ENCODE measurements at places on chromosomes 4 and X. TPM values are rescaled to one million over a fixed set of nuclear protein-coding genes. Genes with fewer than 3 reads are reported as not detected.

Gene NHS
- 3.6 TPM for polyA plus RNA-seq

DNA sequence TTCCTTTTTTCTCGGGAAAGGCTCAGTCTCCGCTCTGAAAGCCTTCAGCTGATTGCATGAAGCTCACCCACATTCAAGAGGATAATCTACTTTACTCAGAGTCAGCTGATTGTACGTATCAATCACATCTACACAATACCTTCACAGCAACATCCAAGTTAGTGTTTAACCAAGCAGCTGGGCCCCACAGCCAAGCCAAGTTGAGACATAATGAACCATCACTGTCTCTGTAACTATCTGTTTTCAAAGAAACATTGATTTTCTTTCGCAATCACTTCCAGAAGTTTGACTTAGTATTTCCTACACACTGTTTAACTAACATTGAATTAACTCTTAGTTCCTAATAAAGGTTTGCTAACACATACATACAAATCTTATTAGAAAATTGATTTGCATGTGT, 40.3 kb downstream of the RWDD4 start:
- no peak for DNase-seq

Gene GLRA2
- not detected for polyA plus RNA-seq

DNA sequence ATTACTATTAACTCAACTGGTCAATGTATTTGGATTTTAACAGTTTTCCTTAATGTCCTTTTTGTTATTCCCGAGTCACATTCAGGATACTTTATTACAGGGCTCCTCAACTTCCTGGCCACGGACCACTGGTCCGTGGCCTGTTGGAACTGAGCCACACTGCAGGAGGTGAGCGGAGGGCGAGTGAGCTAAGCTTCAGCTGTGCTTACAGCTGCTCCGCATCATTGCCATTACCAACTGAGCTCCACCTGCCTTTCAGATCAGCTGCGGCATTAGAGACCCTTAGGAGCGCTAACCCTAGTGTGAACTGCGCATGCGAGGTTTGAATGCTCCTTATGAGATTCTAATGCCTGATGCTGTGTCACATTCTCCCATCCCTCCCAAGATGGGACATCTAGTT, 591.7 kb downstream of the CCSER1 start:
- DNase-seq, result no peak

Gene NRK
- not detected for polyA plus RNA-seq

Gene DCX
- not detected for polyA plus RNA-seq

- no peak for DNase-seq
These were observed 26.0 kb downstream of the FHDC1 start for GRCh38 chr4:152962150-152962549.

Gene GAGE13
- polyA plus RNA-seq, result not detected

Gene USP17L13
- not detected for polyA plus RNA-seq

- peak; percentile 95 for DNase-seq
These were observed at the start of gene COL4A5 for GRCh38 chrX:108439426-108439942. Gene COL4A5, plus strand, starts transcription at chrX:108439838. Its CDS starts 288 bp downstream, at chrX:108440126.

GRCh38 chrX:17829566-17829965, 31.5 kb downstream of the RAI2 start:
- DNase-seq, result no peak

GRCh38 chr4:147855571-147856009, 123.7 kb downstream of the ARHGAP10 start:
- no peak for DNase-seq

Gene SFRP2
- not detected for polyA plus RNA-seq

GRCh38 chrX:37786624-37787422, 7.0 kb downstream of the CYBB start:
- DNase-seq, result no peak

DNA sequence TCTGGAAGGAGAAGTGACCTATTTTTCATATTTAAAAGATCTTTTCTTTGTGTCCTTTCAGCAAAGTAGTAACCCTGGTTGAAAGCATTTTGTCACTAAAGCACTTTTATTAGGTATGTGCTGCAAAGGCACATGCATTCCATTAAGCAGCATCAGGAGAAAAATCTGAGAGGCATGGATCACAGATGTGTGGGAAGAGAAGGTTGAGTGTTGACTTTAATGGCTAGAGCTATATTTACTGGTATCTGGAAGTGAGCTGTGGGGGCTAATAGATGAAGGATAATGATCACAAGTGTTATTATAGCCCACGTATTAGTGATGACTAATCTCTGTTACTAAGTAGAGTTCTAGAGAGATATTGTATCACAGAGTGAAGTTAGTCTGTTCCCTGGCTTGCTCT, 1520.7 kb downstream of the ARAP2 start:
- DNase-seq, result no peak

- no peak for DNase-seq
These were observed 240.1 kb upstream of the PPP1R2C start for GRCh38 chrX:43018031-43018430.

DNA sequence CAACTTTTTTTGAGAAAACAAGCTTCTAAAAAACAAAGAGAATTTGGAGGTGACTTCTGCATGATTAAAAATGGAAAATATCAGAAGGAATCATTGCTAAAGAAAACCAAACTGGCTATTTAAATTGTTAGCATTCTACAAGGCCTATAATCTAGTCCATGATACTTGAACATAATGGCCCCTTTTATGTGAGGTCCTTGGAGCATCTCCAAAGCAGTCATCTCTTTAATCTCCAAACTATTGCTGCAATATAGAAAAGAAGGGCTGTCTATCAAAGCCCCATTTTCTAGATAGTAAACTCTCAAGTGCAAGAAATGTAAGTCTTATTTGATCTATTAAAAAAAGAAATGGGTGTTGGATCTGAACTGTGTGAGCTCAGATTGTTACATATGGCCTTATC, 615.1 kb downstream of the CENPC start:
- DNase-seq, result no peak

- DNase-seq, result no peak
These were observed 61.0 kb downstream of the CHRNA9 start for GRCh38 chr4:40395908-40396793.

Gene TEX11
- not detected for polyA plus RNA-seq

- no peak for DNase-seq
These were observed 16.3 kb upstream of the GIMD1 start for GRCh38 chr4:106384878-106385277.

- DNase-seq, result peak; percentile 44
These were observed 259.6 kb downstream of the UNC5C start for GRCh38 chr4:95289028-95289634.

GRCh38 chr4:39043058-39043860, 11.1 kb upstream of the TMEM156 start:
- DNase-seq, result peak; percentile 61

GRCh38 chr4:176044589-176044951, 21.1 kb upstream of the WDR17 start:
- no peak for DNase-seq

GRCh38 chr4:4875611-4876010, 16.1 kb downstream of the MSX1 start:
- no peak for DNase-seq

Gene TMSB15B
- polyA plus RNA-seq, result 6.5 TPM

DNA sequence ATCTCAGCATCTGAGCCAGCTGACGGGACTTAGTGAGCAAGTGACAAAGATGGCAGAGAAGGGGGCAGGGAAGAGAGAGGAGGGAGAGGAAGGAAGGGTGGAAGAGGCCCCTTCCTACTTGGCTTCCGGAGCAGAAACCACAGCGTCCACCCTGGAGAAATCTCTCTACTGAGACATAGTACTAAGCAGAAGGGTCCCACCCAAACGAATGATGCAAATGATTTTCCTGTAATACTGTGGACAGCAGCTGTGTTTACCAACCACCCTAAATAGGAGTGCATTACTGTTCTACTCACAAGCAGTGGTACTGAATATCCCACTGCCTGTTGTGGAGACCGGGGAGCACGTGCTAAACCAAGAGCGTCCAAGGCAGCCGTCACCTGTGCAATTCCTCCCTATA, 29.4 kb downstream of the DTHD1 start:
- no peak for DNase-seq

- DNase-seq, result no peak
These were observed 185.9 kb downstream of the SLC4A4 start for GRCh38 chr4:71524756-71525155.

Gene NAT8L
- polyA plus RNA-seq, result 8.2 TPM

DNA sequence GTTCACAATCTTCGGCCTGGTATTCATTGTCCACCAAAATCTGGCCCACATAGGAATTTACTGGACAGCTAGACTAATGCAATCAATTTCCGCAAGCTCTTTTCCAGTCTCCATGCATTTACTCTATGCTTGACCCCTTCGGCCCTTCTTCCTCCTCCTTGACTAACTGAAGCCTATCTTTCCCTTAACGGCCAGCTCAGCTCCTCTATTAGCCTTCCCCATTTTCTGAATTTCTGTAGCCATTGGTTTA, 1.2 kb upstream of the PHKA2 start:
- no peak for DNase-seq

Gene EIF2S3
- polyA plus RNA-seq, result 300 TPM

Measured in A549 (cell line).